Progenitor cell of endocrine pancreas (in vitro differentiated cells): ENCODE measurements at places on chromosomes 4 and X. TPM values are rescaled to one million over a fixed set of nuclear protein-coding genes. Genes with fewer than 3 reads are reported as not detected.

GRCh38 chr4:56086561-56086960, 137.8 kb downstream of the CEP135 start:
- no peak overlapping the region for H3K27ac ChIP-seq
- no peak overlapping the region for H3K4me3 ChIP-seq
- peaks cover 21% of the 10 kb centered on the region for H3K4me1 ChIP-seq
- DNase-seq: no peak
- peaks cover 8% of the 10 kb centered on the region for H3K36me3 ChIP-seq
- no peaks in the 10 kb centered on the region for H3K27me3 ChIP-seq

GRCh38 chr4:38565271-38566199, 98.5 kb upstream of the KLF3 start:
- H3K4me3 ChIP-seq: no peak overlapping the region
- DNase-seq: no peak
- no peaks in the 10 kb centered on the region for H3K27me3 ChIP-seq

- peaks cover 12% of the 10 kb centered on the region for H3K36me3 ChIP-seq
- no peak for DNase-seq
- peak overlapping the region; percentile 76 for H3K27ac ChIP-seq
- peak overlapping the region; percentile 10 for H3K4me3 ChIP-seq
These were observed 16.2 kb downstream of the PRKX start for GRCh38 chrX:3697220-3697684.

GRCh38 chr4:40848940-40849339, 99.2 kb downstream of the NSUN7 start:
- no peak overlapping the region for H3K4me3 ChIP-seq
- peaks cover 15% of the 10 kb centered on the region for H3K4me1 ChIP-seq
- DNase-seq: no peak
- H3K36me3 ChIP-seq: peaks cover 7% of the 10 kb centered on the region
- no peaks in the 10 kb centered on the region for H3K27me3 ChIP-seq
- no peak overlapping the region for H3K27ac ChIP-seq

DNA sequence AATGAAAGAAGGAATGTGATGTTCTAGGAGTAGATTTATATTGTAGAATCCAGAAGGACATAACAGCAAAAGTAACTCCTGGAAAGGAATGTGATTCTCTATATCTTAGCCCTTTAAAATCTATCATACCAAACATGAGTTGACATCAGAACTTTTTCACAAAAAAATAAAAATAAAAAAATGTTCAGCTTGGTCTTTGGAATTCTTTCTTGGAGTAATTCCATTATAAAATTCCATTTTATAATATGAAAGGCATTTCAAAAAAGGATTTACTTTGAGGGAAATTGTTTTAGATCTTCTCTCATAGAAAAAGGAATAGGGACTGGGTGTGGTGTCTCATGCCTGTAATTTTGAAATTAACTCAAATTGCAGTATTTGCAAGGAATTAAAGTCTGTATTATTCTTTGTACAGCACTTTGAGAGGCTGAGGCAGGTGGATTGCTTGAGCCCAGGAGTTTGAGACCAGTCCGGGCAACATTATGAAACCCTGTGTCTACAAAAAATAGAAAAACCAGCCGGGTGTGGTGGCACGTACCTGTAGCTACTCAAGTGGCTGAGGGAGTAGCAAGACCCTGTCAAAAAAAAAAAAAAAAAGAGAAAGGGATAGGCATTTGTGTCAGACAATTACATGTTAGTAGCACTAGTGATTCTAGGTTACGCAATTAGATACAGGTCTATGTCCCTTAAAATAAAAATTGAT, 134.9 kb downstream of the SLC4A4 start:
- H3K4me3 ChIP-seq: no peak overlapping the region
- peaks cover 1% of the 10 kb centered on the region for H3K4me1 ChIP-seq
- no peaks in the 10 kb centered on the region for H3K27me3 ChIP-seq
- peaks cover 50% of the 10 kb centered on the region for H3K36me3 ChIP-seq
- peak overlapping the region; percentile 83 for H3K27ac ChIP-seq

DNA sequence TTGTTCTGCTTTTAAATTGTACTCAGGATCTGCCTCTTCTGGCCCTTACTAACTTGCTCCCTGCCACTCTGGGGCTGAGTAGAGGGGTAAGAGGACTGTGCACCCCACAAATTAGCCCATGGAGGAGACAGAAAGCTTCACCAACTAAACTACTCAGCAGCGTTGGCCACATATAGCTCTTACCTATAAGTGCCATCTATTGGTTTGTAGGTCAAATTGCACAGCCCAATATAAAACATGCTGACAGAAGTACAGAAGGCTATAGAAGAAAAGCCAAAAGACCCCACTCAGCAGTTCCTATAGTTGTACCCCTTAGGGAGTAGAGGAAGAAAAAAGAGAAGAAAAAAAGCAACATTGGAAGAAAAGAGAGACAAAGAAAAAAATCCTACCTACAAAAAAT, 341.2 kb upstream of the FMR1 start:
- H3K27ac ChIP-seq: no peak overlapping the region
- H3K36me3 ChIP-seq: no peaks in the 10 kb centered on the region
- DNase-seq: no peak
- H3K4me1 ChIP-seq: no peaks in the 10 kb centered on the region
- H3K27me3 ChIP-seq: no peaks in the 10 kb centered on the region
- H3K4me3 ChIP-seq: no peak overlapping the region

DNA sequence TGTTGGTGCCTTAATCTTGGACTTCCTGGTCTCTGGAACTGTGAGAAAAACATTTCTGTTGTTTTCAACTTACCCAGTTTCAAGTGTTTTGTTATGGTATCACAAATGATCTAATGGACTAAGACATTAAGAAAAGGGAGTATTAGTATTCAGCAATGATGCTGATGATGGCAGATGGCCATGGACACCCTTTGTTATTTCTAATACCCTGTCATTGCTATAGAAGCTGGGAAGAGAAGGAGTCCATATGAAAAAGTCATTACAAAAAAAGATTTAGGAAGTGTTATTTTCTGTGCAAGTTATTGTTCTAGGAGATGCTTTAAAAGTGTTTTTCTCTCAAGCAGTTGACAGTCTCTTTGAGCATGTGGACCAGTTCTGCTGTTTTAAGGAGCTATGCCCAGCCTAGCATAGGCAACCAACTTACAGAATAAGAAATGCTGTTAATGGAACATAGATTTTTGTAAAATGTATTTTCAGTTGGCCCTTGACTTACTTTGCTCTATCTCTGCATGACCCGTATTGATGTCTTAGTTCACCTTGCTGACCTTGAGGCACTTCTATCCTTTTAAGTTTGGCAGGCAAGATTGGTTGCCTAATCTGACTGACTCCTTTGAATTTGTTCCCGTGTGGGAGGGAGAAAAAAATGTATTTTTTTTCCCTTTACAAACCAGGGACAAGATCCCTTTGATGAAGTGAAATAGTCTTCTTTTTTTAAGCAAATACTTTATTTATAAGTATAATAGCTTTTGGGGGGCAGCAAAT, 6.0 kb upstream of the AFP start:
- no peaks in the 10 kb centered on the region for H3K27me3 ChIP-seq
- H3K36me3 ChIP-seq: peaks cover 2% of the 10 kb centered on the region
- H3K4me3 ChIP-seq: no peak overlapping the region
- peaks cover 30% of the 10 kb centered on the region for H3K4me1 ChIP-seq
- H3K27ac ChIP-seq: no peak overlapping the region

- H3K36me3 ChIP-seq: no peaks in the 10 kb centered on the region
- DNase-seq: no peak
- no peaks in the 10 kb centered on the region for H3K4me1 ChIP-seq
- no peak overlapping the region for H3K27ac ChIP-seq
- no peak overlapping the region for H3K4me3 ChIP-seq
- H3K27me3 ChIP-seq: no peaks in the 10 kb centered on the region
These were observed 14.5 kb downstream of the CHRNA9 start for GRCh38 chr4:40349561-40350198.

GRCh38 chrX:17046478-17047097, 100.1 kb downstream of the REPS2 start:
- no peaks in the 10 kb centered on the region for H3K36me3 ChIP-seq
- no peaks in the 10 kb centered on the region for H3K27me3 ChIP-seq
- peak overlapping the region; percentile 66 for H3K27ac ChIP-seq
- DNase-seq: peak; percentile 39
- no peak overlapping the region for H3K4me3 ChIP-seq

GRCh38 chr4:64781737-64782326, 372.6 kb upstream of the TECRL start:
- DNase-seq: no peak
- no peaks in the 10 kb centered on the region for H3K27me3 ChIP-seq
- no peak overlapping the region for H3K4me3 ChIP-seq

DNA sequence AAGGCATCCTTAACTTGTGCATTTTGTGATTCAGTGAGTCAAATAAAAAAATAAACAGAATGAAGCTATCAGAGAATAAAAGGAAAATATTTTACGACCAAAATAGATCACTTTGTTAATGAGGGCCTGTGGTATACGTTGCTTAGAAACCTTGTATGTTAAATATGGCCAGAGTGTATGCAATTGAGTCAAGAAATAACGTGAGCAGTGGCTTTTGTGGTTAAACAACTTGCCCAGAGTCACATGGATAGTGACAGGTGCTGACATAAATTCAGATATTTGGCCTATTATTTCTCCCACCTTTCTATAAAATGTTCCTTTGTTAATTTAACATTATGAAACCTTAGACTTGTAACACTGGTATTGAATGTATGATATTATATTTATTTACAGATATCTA, 393.4 kb downstream of the PABPC4L start:
- no peak overlapping the region for H3K4me3 ChIP-seq
- no peaks in the 10 kb centered on the region for H3K4me1 ChIP-seq
- H3K27me3 ChIP-seq: no peaks in the 10 kb centered on the region
- no peaks in the 10 kb centered on the region for H3K36me3 ChIP-seq
- H3K27ac ChIP-seq: no peak overlapping the region
- DNase-seq: no peak

- no peak overlapping the region for H3K27ac ChIP-seq
- H3K27me3 ChIP-seq: peaks cover 9% of the 10 kb centered on the region
- H3K4me1 ChIP-seq: peaks cover 18% of the 10 kb centered on the region
- H3K4me3 ChIP-seq: no peak overlapping the region
- H3K36me3 ChIP-seq: no peaks in the 10 kb centered on the region
- DNase-seq: no peak
These were observed 54.9 kb downstream of the DCTD start for GRCh38 chr4:182862141-182862875.

- H3K4me1 ChIP-seq: peaks cover 31% of the 10 kb centered on the region
- H3K27ac ChIP-seq: peak overlapping the region; percentile 42
- peaks cover 38% of the 10 kb centered on the region for H3K36me3 ChIP-seq
- no peak overlapping the region for H3K4me3 ChIP-seq
- DNase-seq: no peak
These were observed 3.1 kb upstream of the CDK16 start for GRCh38 chrX:47215291-47215900.

GRCh38 chr4:94605241-94605805, 152.4 kb upstream of the BMPR1B start:
- H3K27ac ChIP-seq: peak overlapping the region; percentile 2
- H3K36me3 ChIP-seq: no peaks in the 10 kb centered on the region
- H3K27me3 ChIP-seq: no peaks in the 10 kb centered on the region

GRCh38 chr4:143728166-143728565, 27.7 kb upstream of the FREM3 start:
- no peak overlapping the region for H3K4me3 ChIP-seq
- no peak overlapping the region for H3K27ac ChIP-seq
- no peak for DNase-seq
- H3K36me3 ChIP-seq: no peaks in the 10 kb centered on the region
- no peaks in the 10 kb centered on the region for H3K27me3 ChIP-seq

GRCh38 chrX:39158801-39159657, 357.8 kb downstream of the MID1IP1 start:
- H3K4me1 ChIP-seq: peaks cover 7% of the 10 kb centered on the region
- DNase-seq: no peak
- H3K4me3 ChIP-seq: no peak overlapping the region
- H3K27ac ChIP-seq: no peak overlapping the region
- H3K27me3 ChIP-seq: peaks cover 34% of the 10 kb centered on the region

- H3K27ac ChIP-seq: no peak overlapping the region
- peaks cover 43% of the 10 kb centered on the region for H3K36me3 ChIP-seq
- no peaks in the 10 kb centered on the region for H3K4me1 ChIP-seq
- H3K27me3 ChIP-seq: no peaks in the 10 kb centered on the region
These were observed 80.2 kb downstream of the CRMP1 start for GRCh38 chr4:5812506-5813229.

DNA sequence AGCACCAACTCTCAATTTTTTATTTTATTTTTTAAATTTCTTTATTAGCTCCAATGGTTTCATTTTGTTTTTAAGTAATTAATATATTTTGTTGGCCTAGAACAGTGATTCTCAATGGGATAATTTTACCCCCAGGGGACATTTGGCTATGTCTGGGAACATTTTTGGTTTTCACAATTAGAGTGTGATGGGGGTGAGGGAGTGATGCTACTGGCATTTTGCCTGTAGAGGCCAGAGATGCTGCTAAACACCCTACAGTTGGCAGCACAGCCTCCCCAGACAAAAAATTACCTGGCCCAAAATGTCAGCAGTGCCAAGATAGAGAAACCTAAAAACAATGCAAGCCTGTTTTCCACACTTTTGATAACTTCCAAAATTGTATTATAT, 64.6 kb downstream of the HHIP start:
- DNase-seq: no peak
- no peak overlapping the region for H3K4me3 ChIP-seq
- peaks cover 6% of the 10 kb centered on the region for H3K4me1 ChIP-seq
- no peaks in the 10 kb centered on the region for H3K36me3 ChIP-seq
- no peaks in the 10 kb centered on the region for H3K27me3 ChIP-seq
- no peak overlapping the region for H3K27ac ChIP-seq

GRCh38 chr4:155532373-155533085, 134.1 kb upstream of the GUCY1A1 start:
- no peak overlapping the region for H3K27ac ChIP-seq
- H3K4me1 ChIP-seq: peaks cover 2% of the 10 kb centered on the region
- H3K27me3 ChIP-seq: no peaks in the 10 kb centered on the region
- H3K4me3 ChIP-seq: no peak overlapping the region
- no peaks in the 10 kb centered on the region for H3K36me3 ChIP-seq
- DNase-seq: no peak

WNK3 gene
- total RNA-seq: 22.6 and 22.9 TPM in 2 replicates

TBX22 gene
- 0.27 and 0.46 TPM in 2 replicates for total RNA-seq

ARMCX6 gene
- 77.1 and 84.0 TPM in 2 replicates for total RNA-seq

ZNF157 gene
- total RNA-seq: 2.0 TPM in 2 replicates

CXCL11 gene
- total RNA-seq: not detected in 2 replicates

VCX gene
- total RNA-seq: not detected in 2 replicates

AGTR2 gene
- not detected in 2 replicates for total RNA-seq

HSD17B11 gene
- 28.2 and 31.7 TPM in 2 replicates for total RNA-seq

GPR143 gene
- 6.3 and 7.1 TPM in 2 replicates for total RNA-seq

SRP72 gene
- 119 and 120 TPM in 2 replicates for total RNA-seq
